Iris pigment epithelial cell (primary cell): ENCODE measurements at places on chromosomes 4 and X.

- no peak for DNase-seq
These were observed 23.6 kb downstream of the SH3KBP1 start for GRCh38 chrX:19863857-19864223.

GRCh38 chr4:84235126-84235944 lies 263.8 kb downstream of the NKX6-1 start:
- DNase-seq, result no peak

GRCh38 chr4:11471618-11472017 lies 42.9 kb upstream of the HS3ST1 start:
- DNase-seq, result no peak

GRCh38 chr4:27008679-27009078 lies 148.0 kb downstream of the STIM2 start:
- DNase-seq, result no peak

DNA sequence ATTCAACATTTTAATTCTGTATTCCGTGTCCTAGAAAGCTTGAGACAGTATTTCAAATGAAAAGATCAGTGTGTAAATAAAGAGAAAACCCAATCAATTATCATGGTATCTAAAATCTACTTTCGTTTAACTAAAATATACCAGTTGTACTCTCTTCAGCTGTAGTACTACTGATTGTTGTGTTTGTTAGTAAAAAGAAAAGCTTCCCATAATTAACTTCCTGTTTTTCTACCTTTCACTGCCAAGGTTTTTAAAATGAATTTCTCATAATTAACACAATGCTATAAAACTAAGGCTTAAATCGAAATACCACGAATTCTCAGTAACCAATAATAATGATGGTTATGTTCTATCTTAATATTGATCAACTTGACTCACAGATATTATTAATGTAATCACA lies 37.4 kb downstream of the PPP3CA start:
- DNase-seq, result no peak

GRCh38 chr4:120049732-120050494 lies 16.7 kb downstream of the MAD2L1 start:
- peak; percentile 80 for DNase-seq

DNA sequence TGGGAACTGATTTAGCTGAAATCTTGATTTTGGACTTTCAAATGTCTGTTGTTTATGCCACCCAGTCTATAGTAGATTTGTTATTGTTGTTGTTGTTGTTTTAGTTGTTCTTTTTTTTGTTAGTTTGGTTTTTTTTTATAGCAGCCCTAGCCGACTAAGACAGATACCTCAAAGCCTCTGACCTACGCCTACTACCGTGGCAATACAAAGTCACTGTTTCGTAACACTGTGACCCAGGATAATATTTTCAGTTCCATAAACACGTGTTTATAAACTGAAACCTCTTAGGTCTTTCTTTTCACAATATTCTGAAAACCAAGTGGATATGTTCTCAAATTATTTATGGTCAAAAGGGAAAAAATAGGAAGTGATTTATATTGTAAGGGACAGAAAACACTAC lies 32.8 kb downstream of the VCX2 start:
- no peak for DNase-seq

GRCh38 chr4:47010347-47010911 lies 17.0 kb upstream of the GABRA4 start:
- DNase-seq, result no peak

GRCh38 chr4:83599183-83599582 lies 63.3 kb downstream of the GPAT3 start:
- peak; percentile 69 for DNase-seq

DNA sequence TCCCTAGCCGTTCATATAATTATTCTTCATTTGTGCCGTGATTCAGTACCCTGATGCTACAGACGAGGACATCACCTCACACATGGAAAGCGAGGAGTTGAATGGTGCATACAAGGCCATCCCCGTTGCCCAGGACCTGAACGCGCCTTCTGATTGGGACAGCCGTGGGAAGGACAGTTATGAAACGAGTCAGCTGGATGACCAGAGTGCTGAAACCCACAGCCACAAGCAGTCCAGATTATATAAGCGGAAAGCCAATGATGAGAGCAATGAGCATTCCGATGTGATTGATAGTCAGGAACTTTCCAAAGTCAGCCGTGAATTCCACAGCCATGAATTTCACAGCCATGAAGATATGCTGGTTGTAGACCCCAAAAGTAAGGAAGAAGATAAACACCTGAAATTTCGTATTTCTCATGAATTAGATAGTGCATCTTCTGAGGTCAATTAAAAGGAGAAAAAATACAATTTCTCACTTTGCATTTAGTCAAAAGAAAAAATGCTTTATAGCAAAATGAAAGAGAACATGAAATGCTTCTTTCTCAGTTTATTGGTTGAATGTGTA lies 7.0 kb downstream of the SPP1 start:
- peak; percentile 16 for DNase-seq

DNA sequence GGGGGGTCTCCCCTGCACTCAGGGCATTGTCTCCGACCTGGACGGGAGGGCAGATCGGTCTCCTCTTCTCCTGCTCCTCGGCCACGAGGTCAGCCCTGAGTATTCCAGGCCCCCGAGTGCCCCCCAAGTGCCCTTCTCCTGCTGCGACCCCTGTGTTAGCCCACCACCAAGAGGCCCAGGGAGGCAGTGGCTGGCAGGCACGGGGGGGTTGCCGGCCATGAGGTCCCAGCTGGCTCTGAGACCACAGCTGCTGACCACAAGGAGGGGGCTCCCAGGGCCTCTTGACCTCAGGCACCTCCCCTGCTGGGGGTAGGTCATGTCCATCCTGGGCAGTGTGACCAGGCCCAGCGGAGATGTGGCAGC lies 186.1 kb upstream of the PSAPL1 start:
- DNase-seq, result no peak

- DNase-seq, result no peak
These were observed 33.2 kb downstream of the PCGF3 start for GRCh38 chr4:738781-739280.

GRCh38 chrX:115366535-115366934 lies 77.0 kb downstream of the LUZP4 start:
- DNase-seq, result no peak

GRCh38 chr4:110492522-110492921 lies 16.6 kb downstream of the ENPEP start:
- DNase-seq, result no peak

GRCh38 chrX:102580891-102581290 lies 18.4 kb upstream of the ARMCX5 start:
- no peak for DNase-seq

- DNase-seq, result no peak
These were observed 60.5 kb downstream of the SEC24D start for GRCh38 chr4:118775405-118775804.

GRCh38 chrX:150874448-150874847 lies 24.0 kb downstream of the CD99L2 start:
- DNase-seq, result no peak

DNA sequence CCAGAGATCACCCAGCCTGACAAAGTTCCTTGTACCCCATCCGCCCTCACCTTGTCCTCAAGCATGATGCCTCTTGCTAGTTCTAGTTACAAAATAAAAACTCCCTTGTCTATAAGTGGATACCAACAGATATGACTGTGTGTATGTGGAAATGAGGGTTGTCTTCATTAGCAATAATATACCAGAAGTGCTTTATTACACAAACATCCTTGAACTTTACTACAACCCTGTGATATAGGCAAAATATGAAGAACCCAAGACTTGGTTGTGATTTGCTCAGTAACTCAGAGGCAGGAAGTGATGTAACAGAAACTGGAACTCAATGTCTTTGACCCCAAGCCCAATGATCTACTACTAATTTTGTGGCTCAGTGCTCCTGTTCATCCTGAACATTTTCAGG lies 97.6 kb downstream of the AKAP4 start:
- no peak for DNase-seq

DNA sequence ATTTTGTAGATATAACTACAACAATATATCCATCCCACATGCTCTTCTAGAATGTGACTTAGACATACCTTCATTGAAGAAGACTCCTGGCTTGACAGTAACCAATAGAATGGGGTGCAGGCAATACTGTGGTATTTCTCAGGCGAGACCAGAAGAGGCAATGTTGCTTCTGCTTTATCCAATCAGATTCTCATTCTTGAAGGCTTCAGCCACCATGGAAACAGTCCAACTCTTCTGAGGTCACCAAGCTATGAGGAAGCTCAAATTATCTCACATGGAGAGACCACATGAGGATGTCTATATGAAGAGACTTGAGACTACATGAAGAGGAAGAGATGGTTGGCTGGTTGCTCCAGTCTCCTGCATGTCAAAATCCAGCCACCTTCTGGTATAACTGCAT lies 469.9 kb downstream of the PCDH10 start:
- DNase-seq, result no peak

- DNase-seq, result no peak
These were observed 14.1 kb upstream of the TCEANC start for GRCh38 chrX:13638826-13639225.

DNA sequence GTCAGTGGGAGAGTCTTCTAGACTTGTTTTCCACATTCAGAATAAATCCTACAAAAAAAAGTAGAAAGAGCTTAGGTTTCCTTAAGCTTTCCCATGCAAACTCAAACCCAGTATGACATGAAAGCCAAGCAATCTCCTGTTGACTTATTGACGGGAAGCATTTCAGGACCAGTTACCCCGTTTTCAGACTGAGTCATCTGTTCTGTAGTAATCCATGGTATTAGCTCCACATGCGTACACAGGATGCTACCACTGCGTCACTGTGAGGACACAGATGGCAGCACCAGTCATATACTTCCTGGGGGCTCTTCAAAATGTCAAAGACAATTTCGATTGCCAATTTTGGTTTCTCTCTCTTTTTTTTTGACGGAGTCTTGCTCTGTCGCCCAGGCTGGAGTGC lies 224.9 kb upstream of the MAD2L1 start:
- peak; percentile 97 for DNase-seq

GRCh38 chr4:140099983-140100382 lies 54.0 kb downstream of the MAML3 start:
- no peak for DNase-seq

DNA sequence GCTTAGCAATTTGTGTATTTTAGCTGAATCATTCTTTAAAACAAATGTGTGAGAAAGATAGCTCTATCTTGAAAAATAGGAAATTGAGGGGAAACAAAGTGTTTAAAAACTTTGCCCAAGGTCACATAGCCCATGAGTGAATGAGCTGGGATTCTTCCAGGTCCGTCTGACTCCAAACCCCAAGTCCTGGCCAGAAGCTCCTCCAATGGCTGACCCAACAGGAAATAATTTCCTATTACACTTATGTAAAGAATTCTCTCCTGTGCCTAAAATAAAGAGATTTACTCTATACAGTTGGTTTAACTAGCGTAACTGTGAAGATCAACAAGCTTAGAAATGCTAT lies 287.6 kb downstream of the ARHGAP24 start:
- DNase-seq, result peak; percentile 95

DNA sequence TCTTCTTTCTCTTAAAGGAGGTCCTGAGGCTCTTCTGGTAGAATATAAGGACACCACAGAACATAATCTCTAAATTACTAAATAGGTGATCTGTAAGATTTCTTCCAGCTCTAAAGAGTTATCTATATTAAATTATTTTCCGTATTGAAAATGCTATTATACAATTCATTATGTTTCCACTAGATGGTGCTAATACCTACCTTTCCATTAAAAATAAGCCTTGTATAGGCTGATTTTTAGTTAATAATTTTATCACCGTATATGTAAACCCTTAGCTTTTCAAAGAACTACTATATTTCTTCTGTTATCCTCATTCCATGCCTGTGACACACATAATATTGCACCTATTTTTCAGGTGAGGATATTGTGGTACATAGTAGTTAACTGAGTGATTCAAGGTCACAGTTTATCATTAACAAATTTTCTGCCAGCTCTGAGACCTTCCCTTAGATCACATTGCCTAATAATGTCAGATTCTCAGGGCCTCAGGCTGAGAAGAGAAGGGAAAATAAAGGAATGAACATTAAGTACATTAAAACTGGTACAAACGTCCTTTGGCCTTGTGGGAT lies 138.8 kb downstream of the TEX11 start:
- DNase-seq, result peak; percentile 10

DNA sequence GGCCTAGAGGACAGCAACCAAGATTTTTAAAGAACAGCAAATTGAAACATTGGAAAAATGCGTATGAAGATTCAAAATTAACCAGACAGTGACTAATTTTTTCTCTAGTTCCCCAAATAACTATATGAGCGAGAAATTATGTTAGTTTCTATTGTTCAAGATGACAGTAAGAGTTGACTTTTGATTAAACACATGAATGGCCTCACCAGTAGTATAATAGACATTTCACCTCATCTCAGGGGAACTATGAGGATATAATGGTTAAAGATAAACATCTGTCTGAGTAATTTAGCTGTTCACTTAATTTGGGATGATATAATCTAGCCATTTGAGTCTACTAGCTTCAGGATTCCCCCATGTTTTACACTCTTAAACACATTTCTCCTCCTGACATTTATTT lies 380.9 kb upstream of the NWD2 start:
- no peak for DNase-seq

GRCh38 chr4:94819371-94820168 lies 61.8 kb downstream of the BMPR1B start:
- no peak for DNase-seq

DNA sequence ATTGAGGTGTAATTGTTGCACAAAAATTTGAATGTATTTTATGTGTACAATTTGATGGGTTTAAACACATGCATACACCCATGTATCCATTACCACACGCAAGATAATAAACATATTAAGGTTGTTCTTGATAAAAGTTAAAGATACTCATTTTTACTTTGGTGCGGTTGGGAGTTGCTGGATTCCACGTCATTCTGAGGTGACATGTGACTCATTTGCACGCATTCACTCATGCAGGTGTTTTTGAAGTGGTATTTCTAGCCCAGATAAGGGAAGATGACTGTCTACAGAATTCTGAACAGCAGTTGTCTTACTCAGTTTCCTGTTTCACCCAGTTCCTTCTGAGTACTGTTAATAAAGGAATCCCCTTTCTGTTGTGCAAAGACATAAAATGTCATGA lies 142.0 kb downstream of the RTL3 start:
- no peak for DNase-seq

DNA sequence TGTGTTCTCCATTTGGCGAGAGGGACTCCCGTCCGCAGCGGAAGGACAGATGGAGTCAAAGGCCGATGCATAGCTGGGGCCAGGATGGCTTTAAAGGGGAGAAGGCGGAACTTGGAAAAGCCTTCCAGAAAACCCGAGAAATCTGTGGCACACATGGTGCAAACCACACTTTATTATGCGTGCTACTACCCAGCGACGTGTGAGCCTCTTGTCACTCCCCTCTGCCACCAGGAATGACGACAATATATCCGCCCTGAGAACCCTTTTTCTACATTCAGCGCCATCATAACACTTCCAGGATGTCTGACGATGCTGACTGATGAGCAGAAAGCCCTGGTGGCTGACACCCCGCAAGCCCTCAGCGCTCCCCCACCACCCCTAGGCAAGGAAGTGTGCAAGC lies 689 bp upstream of the DCHS2 start:
- no peak for DNase-seq

GRCh38 chr4:89486042-89486441 lies 178.4 kb upstream of the GPRIN3 start:
- peak; percentile 61 for DNase-seq

- peak; percentile 8 for DNase-seq
These were observed 41.9 kb downstream of the PCDH19 start for GRCh38 chrX:100368167-100368566.
